ENCODE measurements at places on chromosomes 7 and 10.
A peak's percentile ranks its signal among the peaks of the same experiment; 100 is the strongest.

DNA sequence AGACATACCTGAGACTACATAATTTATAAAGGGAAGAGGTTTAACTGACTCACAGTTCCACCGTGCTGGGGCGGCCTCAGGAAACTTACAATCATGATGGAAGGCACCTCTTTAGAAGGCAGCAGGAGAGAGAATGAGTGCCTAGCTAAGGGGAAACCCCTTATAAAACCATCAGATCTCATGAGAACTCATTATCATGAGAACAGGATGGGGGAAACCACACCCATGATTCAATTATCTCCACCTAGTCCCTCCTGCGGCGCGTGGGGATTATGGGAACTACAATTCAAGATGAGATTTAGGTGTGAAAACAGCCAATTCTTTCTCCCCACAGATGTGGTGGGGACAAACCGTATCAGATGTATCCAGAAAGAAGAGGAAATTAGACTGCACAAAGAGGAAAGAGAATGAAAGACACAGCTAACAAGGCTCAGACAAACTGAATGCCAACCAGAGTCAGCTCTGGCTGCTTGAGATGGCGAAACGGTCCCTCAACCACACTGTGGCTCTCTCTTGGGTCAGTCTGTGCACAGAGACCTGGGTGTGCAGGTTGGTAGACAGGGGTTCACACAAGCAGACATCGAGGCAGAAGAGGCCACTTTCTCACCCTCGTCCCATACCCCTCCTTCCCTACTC lies 375.6 kb downstream of the SFMBT2 start:
- no peak for DNase-seq

- DNase-seq, result no peak
Observed at GRCh38 chr7:4233146-4233545, 448.9 kb upstream of the FOXK1 start.

- no peak for DNase-seq
Observed at GRCh38 chr10:60142736-60143135, 236.4 kb upstream of the CCDC6 start.

DNA sequence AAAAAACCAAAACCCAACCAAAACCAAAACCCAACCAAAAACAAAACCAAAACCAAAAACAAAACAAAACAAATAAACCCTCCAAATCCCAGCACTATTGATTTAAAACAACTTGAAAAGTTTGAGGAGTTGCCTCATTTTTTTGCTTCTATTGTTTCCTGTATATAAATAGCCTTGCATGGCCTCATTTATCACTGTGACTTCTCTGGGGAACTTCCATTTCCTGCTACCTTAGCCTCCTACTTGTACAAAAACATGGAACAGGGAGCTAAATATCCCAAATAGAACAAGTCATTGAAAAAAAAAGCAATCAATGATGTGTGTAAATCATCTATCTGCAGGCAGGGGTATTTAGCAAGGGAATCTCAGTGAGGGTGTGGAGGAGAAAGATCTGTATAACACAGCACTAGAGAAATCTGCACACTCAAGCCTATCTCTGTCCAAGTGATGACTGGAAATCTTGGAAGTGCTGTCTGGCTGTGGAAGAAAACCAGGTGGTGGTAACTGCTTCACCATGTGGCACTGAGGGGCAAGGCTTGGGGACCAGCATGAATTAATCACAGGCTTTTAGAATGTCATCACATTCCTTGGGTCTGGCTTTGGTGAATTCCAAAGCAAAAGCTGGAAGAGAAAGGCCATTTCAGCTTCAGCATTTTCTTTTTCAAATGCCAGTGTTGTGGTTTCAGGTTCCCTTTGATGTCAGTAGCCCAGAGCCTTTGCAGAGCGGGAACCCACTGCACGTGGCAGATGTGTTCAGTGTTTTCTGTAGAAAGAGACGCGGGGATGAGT lies 349.5 kb upstream of the ZNF32 start:
- no peak for DNase-seq

- no peak for DNase-seq
Observed at GRCh38 chr10:51031950-51032349, 42.3 kb upstream of the PRKG1 start.

DNA sequence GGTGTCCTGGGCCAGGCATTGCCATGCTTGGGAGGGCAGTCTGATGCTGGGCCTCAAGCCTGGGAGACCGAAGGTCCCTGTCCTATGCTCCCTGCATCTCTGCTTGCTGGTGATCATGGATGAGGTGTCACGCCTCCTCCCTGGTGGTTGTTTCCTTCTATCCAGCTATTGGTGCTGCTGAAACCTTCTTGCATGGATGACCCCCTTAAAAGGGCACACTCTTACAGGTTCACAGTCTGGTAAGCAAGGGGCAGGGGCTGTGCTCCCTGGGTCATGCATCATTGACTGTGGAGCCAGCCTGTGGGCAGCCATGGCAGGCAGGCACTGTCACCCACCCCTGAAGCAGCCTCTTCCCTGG lies 36.8 kb upstream of the SLC29A3 start:
- no peak for DNase-seq

GRCh38 chr10:113916053-113916452 lies 61.6 kb downstream of the NHLRC2 start:
- no peak for DNase-seq

DNA sequence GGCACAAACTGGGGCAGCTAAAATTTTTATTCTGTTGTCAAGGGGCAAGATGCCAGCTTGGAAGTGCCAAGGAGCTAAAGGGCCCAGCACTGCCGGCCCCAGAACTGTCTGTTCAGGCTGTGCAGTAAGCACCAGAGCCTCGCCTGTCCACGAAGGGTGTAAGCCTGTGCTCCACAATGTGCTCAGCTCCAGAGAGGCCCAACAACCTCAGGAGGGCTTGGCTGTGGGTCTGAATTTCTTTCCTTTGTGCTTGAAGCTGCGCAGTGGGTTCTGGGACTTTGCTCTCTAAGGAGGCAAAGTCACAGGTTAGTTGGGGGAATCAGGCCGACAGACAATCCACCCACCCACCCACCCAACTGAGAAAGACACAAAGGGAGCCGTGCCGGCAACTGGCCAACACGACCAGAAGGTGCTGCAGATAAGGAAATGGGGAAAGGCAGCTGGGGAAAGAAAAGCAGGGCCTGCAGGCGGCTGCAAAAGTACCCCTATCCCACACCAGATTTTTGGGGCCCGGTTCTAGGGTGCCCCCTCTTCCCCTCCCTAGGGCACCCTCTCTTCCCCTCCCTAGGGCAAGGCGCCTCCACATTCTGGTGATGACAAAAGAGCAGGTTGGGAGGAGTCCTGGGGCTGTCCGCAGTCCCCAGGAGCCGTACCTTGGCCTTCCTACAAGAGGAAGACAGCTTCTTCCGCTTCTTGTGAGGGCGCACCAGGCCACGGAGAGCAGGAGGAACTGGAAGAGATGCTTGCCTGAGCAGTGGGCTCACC lies 7.7 kb downstream of the DDX56 start:
- peak; percentile 71 for DNase-seq

DNA sequence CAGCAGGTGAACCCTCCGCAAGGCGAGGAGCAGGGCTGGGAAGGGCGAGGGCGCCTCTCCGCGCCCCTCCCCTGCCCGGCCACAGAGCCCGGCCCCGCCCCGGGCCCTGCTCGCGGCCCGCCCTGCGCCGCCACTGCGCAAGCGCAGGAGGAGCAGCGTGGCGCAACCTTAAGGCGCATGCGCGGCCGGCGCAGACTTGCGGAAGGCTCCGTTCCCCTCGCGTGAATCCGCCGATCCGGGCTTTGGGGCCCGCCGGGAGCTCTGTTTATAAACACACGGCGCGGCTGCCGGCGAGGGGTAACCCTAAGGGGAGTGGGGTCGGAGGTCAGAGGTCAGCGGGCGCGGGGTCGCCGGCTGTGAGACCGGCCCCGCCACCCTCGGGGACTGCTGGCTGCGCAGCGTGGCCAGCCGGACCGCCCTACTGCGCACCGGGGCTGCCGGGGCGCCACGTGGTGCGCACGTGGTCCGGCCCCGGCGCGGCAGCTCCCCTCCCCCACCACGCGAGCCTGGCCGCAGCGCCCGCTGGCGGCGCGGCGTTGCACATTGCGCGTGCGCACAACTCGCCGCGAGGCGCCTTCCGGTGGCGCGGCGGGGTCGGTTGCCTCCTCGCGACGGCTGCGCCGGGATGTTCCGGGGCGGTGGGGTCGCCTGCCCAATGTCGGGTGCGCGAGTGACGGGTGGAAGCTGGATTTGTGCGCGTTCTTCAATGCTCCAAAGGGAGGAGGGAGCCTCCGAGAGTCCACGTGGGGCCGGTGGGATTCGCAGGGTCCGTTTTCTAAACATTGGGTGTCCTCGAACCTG lies 40.2 kb upstream of the FOXK1 start:
- peak; percentile 98 for DNase-seq

- DNase-seq, result no peak
Observed at GRCh38 chr7:12716134-12716681, 28.8 kb downstream of the ARL4A start.
